Left ventricle myocardium superior (tissue), 1 donor: ENCODE measurements at places on chromosomes 6 and 20. TPM values are rescaled to one million over a fixed set of nuclear protein-coding genes. Genes with fewer than 3 reads are reported as not detected.

Gene CLVS2
- 0.12 TPM for total RNA-seq

Gene ATP5F1E
- 128 TPM for total RNA-seq

Gene PPP1R3D
- 13.7 TPM for total RNA-seq

Gene TAF8
- total RNA-seq: 32.2 TPM

Gene ASIP
- 9.5 TPM for total RNA-seq

Gene FAM229B
- 69.3 TPM for total RNA-seq

Gene CNR1
- total RNA-seq: 0.47 TPM

Gene DLL1
- total RNA-seq: 15.3 TPM
